ENCODE measurements at places on chromosomes 16 and 17.

GRCh38 chr17:38702916-38703741, 1.9 kb upstream of the MLLT6 start:
- DNase-seq = peak; percentile 25

DNA sequence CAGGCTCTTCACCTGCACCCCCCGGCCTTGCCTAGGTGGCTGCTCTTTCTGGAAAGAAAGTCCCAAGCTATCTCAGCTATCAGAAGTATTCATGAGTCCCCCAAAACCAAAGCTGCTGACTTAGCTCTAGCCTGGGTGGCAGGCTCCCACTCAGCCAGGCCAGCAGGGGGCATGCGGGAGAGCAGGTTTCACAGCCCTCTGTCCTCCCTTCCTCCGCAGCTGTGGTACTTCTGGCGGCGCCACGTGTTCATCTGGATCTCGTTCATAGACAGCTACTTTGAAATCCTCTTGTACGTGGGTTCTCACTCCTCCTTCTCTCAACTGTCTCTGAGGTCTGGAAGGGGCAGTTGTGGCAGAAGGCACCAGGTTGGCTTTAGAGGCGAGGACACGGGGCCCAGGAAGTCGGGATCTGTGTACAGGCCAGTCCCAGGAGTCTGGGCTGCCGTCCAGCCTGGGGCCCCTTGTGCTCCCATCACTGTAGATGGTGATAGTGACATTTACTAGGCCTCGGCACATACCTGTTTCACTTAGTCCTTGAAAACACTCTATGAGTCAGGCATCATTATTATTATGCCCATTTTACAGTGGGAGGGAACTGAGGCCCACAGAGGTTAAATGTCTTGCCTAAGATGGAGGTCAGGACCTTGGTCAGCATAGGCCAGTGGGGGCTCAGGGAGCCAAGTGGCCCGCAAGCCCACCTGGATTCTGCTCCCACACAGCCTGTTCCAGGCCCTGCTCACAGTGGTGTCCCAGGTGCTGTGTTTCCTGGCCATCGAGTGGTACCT, 12.9 kb downstream of the TRPV2 start:
- peak; percentile 71 for DNase-seq

DNA sequence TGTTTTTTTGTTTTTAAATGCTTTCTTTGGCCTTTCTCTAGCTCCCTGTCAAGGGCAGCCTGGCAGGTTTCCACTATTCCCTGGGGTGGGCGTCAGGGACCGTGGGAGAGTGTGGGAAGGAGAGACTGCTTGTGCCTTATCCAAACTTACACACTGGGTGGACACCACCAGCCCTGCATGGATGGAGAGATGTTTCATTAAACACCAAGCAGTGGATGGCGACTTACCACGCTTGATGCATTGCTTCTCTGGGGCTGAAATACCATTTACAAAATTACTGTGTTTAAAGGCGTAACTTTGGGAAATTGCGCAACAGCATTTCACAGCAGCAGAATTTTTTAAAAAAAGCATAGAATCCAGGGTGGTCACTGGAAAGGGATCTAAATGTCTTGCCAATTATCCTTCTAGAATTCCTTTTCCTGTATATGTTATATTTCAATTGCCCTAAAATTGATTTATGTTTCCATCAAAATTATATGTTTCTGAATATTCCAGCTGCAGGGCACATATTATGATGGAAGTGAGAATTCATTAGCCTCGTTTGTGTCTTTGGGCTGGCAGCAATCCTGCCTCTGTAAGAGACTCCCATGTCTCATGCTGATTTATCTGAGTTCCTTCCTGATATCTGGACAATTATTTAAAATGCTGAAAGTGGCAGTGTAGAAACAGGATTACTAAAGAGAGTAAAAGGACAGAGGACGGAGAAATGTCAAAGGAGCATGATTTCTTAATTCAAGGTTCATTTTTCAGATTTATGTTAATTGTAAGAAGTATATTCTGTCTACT, 247.3 kb downstream of the GRIN2A start:
- no peak for DNase-seq

DNA sequence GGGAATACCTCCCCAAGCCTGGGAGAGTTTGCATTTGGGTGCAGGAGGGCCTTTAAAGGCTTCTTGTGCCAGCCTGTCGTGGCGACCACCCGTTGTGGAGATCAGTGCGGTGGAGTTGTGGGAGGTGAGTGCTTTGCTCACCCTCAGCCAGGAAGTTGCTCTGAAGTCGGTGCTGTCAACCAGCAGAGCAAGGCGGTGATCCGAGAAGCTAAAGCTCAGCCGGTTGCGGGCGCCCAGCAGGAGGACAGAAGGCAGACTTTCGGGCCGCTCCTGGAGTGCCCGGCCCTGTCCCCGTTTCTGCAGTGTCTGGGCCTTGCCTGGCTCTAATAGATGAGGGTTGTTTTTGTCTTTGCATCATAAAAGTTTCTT, 1.4 kb downstream of the UBE2I start:
- no peak for DNase-seq

DNA sequence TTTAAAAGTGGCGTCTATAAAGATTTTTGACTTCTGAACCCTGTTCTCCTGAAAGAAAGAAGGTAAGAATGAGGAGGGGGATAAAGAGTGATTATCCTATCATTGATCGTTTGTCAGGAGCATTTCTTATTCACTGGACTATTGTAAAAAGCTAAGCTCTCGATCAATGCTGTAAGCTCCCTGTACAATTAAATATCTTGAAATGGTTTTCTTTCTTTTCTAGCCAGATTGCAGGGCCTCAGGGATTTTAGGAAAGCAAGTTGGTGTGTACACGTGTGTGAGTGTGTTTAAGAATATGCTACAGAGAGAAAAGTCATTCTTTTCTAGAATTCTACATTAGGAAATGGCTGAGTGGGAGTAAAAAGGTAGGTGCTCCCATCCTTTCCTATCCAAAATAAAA, 154.5 kb downstream of the AATF start:
- DNase-seq = no peak

DNA sequence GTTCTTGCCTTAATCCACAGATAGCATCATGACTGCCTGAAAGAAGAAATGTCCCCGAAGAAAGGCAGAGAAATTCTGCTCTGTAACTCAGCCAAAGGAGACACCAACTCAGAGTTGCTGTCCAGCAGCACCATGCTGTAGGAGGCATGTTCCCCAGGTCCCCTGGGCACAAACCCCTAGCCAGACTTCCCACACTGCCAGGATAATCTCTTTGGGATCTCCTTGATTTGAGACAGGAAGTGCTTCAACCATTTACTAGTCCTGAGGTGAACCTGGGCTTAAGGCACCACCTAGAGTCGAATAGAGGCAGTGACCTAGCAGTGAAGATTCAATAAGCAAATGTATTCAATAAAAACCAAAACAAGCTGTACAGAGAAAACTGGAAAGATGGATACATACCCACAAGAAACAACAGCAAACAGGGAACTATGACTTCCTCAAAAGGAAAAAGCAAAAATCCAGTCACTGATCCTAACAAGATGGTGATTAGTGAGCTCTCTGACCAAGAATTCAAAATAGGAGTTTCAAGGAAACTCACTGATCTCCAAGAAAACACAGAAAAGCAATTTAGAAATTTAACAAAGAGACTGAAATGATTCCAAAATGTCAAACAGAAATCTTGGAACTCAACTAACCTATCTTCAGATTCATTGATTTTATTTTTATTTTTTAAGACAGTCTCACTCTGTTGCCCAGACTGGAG, 5.7 kb downstream of the OR4D2 start:
- DNase-seq = peak; percentile 51

DNA sequence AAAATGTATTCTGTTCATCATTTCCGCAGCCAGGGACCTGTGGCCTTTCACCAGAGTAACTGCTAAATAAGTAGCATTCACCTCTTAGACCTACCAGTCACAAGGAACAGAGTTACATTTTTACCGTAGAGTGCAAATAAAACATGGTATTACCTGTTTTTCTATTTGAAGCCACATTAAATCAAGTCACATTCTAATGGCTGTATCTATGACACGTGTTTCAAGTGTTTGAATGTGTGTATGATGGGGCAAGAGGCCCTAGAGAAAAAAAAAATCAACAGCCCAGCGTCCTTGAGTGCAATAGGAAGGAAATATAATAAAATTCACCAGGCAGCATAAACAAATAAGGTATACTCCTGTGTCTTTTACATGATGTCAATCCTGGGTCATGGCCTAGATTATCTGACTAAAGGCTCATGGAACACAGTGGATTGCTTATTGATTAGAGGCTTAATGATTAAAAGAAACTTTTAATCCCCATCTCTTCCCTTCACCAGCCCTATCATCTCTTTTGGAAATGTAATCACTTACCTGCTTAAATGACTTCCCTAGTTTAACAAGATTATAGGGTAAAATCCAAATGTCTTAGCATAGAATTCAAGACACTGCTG, 168.7 kb upstream of the CDH5 start:
- DNase-seq = no peak

DNA sequence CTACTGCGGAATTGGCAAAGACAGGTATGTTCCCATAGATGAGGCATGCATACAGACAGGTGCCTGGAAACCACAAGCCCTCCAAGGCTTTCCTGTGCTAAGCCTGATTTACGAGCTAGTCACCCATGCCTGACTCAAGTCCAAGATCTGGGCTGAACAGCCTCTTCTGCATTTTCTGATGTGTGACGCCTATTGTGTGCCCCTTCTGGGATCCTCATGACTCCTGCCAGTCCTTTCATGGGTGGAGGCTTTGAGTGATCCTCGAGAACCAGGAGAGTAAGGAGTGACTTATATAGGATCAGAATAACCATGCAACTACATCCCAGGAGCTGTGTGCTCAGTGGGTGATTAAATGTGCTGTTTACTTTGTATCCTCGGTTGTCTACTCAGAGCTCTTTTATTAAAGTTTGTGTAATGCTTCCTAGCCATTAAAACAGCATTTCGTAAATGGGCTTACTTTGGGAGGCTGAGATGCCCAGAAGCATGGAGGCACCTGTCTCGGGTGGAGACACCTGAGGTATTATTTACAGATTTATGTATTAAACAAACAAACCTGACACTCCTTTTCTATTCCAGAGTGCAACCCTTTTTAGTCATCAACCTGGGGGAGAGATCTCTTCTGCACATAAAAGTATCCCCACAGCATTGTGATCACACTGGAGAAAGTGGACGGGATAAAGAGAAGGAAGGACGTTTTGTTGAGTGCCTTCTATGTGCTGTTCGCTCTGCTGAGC, 373.0 kb upstream of the DYNLRB2 start:
- no peak for DNase-seq

Data from NCI-H1694 treated with DMSO at 0.1 percent for 48 hours (cell line).